ENCODE measurements at places on chromosomes 16 and 17. TPM values are rescaled to one million over a fixed set of nuclear protein-coding genes. Genes with fewer than 3 reads are reported as not detected.

DNA sequence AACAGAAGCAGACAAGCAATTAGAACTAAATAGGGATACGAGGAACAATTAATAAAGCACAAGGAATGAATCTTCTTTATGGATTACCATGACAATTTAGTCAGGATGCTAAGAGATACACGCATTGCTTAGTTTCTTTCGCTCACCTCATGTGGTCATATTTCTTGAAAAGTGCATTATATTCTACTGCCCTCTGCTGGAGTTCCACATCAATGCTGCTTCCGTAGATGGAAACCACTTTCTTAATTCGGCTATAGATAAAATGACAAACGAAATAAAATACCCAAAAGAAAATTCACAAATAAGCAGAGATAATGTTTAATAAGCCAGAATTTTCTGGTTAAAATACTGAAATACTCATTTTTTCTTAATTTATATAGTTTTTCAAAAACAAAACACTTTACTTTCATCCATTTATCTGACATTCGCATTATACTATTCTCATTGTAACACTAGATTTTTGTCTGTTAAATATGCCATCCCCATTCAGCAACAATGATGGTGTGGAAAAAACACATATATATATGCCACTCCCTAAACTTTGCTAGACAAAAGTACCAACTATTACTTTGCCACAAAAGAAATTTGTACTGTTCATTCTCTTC is 22.0 kb upstream of the PHLPP2 start:
- DNase-seq: peak; percentile 64

GRCh38 chr16:14428043-14428442 is 202.0 kb downstream of the PARN start:
- no peak for DNase-seq

- no peak for DNase-seq
Observed at GRCh38 chr17:40722241-40722640, 18.7 kb upstream of the KRT24 start.

DNA sequence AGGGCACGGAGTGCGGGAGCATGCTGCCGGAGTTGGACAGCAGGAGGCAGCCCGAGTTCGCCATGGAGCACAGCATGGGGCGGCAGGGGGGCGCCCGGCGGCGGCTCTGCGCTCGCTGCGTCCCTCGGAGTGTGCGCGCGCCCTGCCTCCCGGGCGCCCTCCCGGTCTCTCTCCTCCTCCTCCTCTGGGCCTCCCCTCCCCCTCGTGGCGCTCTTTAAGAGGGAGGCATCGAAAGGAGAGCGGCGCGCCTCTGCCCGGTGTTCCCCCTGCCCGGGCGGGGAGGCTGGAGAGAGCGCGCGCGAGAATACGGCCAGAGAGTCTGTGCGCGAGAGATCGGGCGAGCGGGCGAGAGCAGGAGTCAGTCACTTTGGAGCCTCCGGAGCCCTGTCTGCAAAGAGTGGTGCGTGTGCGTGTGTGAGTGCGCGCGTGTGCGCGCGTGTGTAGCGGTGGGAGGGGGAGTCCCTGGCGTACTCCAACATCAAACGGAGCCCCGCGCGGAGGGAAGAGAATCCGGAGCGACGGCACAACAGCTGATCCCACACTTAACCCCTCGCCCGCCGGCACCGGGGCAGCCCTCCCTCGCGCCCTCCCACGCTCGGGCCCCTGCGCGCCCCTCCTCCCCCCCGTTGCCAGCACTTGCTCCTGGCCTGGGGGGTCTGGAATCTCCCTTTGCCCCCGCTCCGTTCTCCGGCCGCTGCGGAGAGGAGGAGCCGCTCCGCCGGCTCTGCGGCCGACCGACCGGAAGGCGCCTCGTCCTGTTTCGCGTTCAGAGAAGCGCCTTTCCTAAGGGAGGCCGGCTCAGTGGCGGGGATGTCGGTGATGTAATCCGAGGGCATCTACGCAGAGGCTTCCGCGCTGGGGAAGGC is 108.9 kb downstream of the ENGASE start:
- no peak for DNase-seq

FOXN1 gene
- not detected for total RNA-seq

- DNase-seq: no peak
Observed at GRCh38 chr16:71555230-71555891, 21.5 kb downstream of the TAT start.

GRCh38 chr16:324451-325334 is 27.8 kb downstream of the AXIN1 start:
- peak; percentile 14 for DNase-seq

DNA sequence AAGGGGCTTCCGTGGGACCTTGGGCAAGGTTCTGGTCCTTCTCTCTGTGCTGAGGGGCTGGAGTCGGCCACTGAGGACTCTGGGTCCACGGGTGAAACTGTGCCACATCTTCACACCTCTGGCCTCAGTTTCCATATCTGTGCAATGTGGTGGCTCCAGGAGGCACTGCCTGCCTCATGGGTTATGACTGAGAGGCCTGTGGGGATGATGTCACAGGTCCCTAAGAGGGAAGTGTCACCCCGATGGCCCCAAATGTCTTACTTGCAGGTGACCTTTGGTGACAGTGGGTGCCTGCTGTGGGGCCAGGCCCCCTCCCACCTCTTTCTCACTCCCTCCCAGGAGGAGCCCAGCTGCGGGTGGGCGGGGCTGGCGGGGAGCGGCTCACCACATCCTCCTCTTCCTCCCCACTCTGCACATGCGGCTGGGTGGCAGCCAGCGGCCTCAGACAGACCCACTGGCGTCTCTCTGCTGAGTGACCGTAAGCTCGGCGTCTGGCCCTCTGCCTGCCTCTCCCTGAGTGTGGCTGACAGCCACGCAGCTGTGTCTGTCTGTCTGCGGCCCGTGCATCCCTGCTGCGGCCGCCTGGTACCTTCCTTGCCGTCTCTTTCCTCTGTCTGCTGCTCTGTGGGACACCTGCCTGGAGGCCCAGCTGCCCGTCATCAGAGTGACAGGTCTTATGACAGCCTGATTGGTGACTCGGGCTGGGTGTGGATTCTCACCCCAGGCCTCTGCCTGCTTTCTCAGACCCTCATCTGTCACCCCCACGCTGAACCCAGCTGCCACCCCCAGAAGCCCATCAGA is at the start of gene IL21R:
TSS of gene IL21R (plus strand) at position 407 of the 801 bp plus-strand sequence. CDS start 27,898 bp downstream, outside the sequence.
- DNase-seq: peak; percentile 87

DNA sequence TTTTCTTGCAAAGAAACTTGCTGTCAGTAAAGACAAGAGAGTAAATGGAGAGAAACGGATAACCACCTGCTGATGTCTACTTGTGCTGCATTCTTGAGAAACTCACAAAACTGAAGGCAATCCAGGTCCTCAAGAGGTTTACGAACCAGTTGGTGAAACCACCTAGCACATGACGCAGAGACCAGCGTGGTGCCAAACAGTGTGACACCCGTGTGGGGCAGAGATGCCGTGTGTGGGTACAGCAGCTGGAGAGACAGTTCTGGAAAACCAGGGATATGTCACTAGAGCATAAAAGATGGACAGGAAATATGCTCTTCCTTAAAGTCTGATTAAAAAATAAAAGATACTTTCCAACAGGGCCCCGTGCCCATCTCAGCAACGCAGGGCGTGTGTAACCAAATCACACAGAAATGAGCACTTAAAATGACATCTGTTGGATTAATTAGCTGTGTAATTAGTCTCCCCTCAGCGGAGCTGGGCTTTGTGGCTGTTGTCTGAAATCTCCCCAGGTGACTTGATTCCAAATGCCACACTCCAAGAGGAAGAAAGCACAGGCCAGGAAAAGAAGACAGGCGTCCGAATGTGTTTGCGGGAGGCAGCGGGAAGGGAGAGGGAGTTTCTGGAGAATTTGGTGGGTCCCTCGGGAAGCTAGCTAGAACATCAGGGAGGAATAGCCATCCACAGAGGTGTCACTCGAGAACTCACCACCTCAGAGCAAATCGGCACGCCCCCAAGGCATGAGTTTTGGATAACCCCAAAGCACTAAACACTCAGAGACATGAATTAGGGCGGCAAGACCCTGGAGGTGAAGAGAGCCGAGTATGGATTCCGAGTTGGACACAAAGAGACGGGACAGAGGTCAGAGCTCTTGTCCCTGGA is 109.8 kb downstream of the ZFHX3 start:
- no peak for DNase-seq

- DNase-seq: no peak
Observed at GRCh38 chr17:28907709-28908475, 5.0 kb upstream of the DHRS13 start.

GRCh38 chr16:3133844-3134243 is 985 bp upstream of the ZNF213 start:
- no peak for DNase-seq

DNA sequence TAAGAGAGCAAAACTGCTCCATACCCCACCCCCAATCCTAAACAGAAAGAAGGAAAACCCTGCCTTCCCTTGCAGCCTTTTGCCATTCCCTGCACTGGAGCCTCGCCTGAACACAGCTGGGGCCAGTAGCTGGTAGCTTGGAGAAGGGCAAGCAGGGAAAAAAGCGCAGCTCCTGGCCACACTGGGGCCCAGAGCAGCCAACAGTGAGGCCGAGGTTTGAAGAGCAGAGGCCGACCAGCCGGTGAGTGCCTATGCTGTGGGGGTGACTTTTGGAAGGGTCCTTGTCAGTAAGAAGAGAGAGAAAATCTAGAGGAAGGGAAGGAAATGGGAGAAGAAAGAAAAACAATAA is 3.2 kb upstream of the HOXB9 start:
- no peak for DNase-seq

DNA sequence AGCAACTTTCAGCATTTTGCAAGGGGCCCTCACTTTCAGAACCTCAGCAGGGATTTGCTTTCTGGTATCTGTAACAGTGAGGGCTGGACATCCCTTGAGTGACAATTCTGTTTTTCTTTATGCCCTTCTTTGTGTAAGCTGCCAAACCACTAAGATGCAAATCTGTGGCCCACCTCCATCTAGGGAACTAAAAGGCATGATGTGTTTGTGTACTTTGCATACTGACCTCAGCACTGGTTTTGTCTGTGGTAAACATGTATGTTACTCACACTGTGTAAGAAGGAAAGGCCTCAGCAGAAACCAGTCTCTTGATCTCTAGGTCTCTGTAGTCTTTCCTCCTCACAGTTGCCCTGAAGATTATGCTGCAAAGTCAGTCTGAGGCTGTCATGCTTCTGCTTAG is 396.6 kb upstream of the DYNLRB2 start:
- DNase-seq: no peak

DNA sequence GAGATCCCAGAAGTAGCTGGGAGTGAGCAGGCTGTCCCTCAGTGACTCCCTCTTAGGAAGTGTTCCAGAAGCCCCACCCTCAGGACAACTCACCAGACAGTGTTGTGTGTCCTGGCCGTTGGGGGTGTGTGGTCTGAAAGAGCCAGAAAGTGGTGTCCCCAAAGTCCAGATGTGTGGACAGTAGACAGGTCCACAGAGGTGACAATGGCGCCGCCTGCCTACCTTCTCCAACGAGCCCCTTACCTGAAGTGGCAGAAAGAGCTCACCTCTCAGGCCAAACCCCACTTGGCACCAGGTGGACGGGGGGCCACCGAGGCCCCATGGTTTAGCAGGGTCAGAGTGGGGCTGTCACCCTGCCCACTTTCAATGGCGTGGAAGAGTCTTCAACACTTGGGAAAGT is 19.9 kb downstream of the C17orf100 start:
- DNase-seq: no peak

CTRB2 gene
- not detected for total RNA-seq

GRCh38 chr16:63568164-63568563 is 1531.9 kb upstream of the CDH8 start:
- DNase-seq: no peak

KCNJ12 gene
- total RNA-seq: 0.17 TPM

DPEP3 gene
- total RNA-seq: not detected

CCL16 gene
- total RNA-seq: not detected

DNA sequence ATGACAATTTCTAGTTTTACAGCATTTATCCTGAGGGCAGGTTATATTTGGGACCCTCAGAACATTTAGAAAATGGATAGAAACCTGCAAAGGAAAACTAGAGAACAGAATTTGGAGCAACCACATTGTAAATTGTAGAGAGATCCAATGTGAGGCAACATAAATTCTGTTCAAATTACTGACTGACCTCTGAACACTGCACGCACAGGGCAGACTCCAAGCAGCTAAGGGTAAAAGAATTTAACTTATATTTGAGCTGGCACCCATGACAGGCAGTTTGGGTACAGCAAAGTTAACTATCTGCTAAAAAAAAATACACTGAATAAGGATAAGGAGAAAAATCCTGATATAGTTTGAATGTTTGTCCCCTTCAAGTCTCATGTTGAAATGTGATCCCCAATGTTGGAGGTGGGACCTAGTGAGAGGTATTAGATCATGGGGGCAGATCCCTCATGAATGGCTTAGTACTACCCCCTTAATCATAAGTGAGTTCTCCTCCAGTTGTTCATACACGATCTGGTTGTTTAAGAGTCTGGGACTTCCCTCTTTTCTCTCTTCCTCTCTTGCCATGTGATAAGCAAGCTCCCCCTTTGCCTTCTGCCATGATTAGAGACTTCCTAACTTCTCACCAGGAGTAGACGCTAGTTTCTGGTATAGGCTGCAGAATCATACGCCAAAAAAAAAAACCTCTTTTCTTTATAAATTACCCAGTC is 75.7 kb downstream of the FBXL20 start:
- DNase-seq: no peak

- DNase-seq: no peak
Observed at GRCh38 chr16:27522173-27522707, 27.5 kb downstream of the GTF3C1 start.

DNA sequence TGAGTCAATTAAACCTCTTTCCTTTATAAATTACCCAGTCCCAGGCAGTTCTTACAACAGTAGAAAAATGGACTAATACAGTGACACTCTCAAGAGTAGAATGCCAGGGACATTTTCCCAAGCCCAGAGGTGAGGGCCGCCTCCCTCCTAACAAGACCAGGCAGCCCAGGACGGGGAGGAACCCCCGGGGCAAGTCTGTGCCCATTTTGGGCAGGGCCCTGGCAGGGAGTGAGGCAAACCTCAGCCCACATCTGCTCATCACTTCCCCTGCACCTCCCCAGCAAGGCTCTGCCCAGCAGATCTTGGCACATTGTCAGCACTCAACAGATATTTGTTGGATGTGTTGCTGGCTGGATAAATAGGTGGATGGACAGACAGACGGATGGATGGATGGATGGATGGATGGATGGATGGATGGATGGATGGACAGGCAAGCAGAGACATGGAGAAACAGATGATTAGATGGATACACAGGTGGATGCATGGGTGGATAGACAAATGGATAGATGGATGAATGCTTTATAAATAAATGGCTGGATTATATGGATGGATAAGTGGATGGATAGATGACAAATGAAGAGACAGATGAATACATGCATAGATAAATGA is 271.3 kb downstream of the PARN start:
- DNase-seq: no peak

DNA sequence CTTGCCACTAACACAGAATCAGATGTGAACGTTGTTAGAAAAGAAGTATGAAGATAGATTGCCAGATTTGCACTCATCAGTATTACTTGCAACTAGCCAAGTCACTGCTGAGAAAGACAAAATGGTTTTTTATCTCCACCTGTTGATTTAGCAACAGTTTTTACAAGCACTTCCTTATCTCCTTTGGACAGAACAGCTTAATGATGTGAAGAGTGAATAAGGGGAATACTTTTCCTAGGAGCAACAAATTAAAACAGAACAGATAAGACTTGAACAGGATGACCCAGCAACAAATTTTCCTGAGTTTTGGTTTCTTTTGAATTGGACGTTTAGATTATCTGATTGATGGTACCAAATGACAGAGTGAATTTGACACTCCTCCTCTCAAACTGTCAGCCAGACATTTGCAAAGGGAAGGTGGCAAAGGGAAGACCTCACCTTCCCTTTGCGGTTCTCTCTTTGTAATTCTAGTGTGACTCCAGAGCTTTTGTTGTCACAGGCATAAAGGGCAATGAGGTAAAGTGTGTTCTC is 130.6 kb downstream of the NLK start:
- no peak for DNase-seq
